ENCODE measurements at places on chromosomes 6 and 20. TPM values are rescaled to one million over a fixed set of nuclear protein-coding genes. Genes with fewer than 3 reads are reported as not detected.
A peak's percentile ranks its signal among the peaks of the same experiment; 100 is the strongest.

The AKAP7 gene
- 3.0 TPM for total RNA-seq

- no peak for DNase-seq
These were observed 551.0 kb downstream of the HAO1 start for GRCh38 chr20:7389216-7389615.

The CCN2 gene
- 0.54 TPM for total RNA-seq

- no peak for DNase-seq
These were observed 179.4 kb downstream of the RPS12 start for GRCh38 chr6:132993738-132994137.

The C4A gene
- 5.9 TPM for total RNA-seq

The BTNL2 gene
- total RNA-seq, result not detected

The TMEM151B gene
- total RNA-seq, result under 0.01 TPM

GRCh38 chr6:54204921-54205591 lies 93.8 kb downstream of the MLIP start:
- DNase-seq, result no peak

GRCh38 chr6:12602342-12602741 lies 114.2 kb upstream of the PHACTR1 start:
- DNase-seq, result no peak

DNA sequence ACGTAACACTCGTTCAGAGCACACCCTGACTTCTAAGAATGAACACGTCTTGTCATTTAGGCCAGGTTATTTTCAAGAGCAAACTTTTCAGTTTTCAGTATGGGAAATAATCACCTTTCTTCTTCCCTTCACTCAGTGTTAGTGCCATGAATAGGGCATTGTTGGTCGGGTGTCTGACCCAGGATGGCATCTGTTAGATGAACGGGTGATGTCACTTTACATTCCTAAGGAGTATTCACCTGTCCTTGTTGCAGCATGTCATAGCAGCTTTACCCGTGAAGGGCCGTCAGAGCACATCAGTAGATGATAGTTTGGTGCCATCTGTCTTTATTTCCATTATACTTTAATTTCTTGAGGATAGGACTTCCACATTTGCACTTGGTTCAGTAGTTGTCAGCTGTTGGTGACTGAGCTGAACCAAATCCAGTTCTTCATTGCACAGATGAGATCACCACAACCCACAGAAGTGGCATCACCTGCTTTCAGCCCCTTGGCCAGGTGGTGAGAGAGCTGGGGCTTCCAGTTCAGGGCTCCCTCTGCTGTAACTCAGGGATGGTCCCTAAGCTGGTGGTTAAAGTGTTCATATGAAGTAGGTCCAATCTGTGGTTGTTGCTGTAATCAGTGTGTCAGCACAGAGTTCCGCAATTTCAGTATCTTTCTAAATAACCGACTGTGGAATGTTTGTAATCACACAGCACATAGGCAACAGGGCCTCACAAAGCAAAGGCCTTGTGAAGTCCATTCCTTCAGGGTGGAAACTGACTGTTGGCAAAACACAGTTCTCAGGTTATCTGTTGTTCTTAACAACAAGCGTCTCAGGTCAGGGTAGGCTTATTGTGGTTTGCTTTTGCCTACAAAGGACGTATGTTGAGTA lies 68.2 kb downstream of the FAM120B start:
- DNase-seq, result no peak

DNA sequence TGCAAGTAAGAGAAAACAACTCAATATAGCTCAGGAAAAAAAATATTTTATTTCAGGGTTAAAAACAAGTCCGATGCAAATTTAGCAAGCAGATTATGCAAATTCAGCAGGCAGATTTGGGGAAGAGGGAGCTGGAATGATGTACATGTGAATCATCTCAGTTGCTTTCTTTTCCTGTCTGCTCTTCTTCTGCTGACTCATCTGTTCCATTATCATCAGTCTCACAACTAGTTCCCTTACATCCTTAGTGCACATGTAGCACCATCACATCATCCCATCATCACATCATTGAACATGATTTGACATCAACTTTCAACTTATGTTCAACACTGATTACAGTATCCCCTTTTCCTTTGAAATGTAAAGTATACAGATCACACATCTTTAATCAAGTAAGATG lies 11.5 kb upstream of the DEFB113 start:
- no peak for DNase-seq

The C6orf52 gene
- not detected for total RNA-seq

- DNase-seq, result no peak
These were observed 205.6 kb upstream of the RIN2 start for GRCh38 chr20:19552221-19553180.

DNA sequence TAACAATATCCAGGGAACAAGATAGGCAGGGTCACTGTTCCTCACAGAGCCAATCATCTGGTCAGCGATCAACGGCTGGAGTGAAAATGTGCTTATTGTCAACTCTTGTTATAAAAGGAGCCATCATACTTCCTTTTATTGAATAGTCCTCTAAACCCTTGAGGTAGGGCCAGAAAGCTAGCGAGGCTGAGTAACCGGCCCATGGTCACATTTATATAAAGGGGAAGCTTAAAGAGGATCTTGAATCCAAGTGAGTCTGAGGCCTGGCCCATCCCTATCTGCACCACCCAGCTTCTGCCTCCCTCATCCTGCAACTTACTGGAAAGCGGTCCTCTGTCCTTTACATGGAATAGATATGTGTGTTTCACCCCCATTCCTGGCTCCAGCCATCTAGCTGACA lies 9.5 kb downstream of the PHACTR3 start:
- DNase-seq, result no peak

- no peak for DNase-seq
These were observed 1.4 kb upstream of the EPM2A start for GRCh38 chr6:145736661-145737144.

The CDH26 gene
- total RNA-seq, result 8.1 TPM

GRCh38 chr20:19907326-19908056 lies 109.7 kb upstream of the NAA20 start:
- DNase-seq, result no peak

- peak; percentile 46 for DNase-seq
These were observed 642 bp downstream of the GZF1 start for GRCh38 chr20:23362392-23363256.

The TNF gene
- total RNA-seq, result 0.27 TPM

GRCh38 chr6:25329982-25330381 lies 50.8 kb downstream of the CARMIL1 start:
- no peak for DNase-seq

GRCh38 chr6:125094563-125094962 lies 59.0 kb upstream of the TPD52L1 start:
- no peak for DNase-seq

- DNase-seq, result peak; percentile 40
These were observed 61.5 kb downstream of the GPX5 start for GRCh38 chr6:28586962-28587745.

The MOG gene
- total RNA-seq, result not detected

DNA sequence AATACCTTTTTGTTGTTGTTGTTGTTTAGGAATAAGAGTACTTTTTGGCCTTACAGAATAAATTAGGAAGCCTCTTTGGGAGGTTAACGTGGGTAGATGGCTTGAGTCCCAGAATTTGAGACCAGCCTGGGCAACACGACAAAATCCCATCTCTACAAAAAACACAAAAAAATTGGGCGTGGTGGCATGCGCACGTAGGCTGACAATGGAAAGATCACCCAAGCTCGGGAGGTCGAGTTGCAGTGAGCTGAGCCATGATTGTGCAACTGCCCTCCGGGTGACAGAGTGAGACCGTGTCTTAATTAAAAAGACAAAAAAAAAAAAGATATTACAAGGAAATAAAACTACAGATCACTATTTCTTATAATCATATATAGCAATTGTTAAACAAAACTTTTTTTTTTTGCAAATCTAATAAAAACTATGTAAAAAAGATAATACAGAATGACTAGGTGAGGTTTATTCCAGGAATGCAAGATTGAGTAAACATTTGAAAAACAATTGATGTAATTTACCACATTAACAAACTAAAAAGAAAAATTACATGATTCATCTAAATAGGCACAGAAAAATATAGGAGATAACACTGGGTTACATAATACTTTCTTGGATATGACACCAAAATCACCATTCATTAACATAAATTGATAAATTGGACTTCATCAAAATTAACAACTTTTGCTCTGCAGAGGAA lies 43.6 kb upstream of the ASCC3 start:
- DNase-seq, result no peak

- no peak for DNase-seq
These were observed 95.2 kb downstream of the PLCB1 start for GRCh38 chr20:8227293-8227692.

DNA sequence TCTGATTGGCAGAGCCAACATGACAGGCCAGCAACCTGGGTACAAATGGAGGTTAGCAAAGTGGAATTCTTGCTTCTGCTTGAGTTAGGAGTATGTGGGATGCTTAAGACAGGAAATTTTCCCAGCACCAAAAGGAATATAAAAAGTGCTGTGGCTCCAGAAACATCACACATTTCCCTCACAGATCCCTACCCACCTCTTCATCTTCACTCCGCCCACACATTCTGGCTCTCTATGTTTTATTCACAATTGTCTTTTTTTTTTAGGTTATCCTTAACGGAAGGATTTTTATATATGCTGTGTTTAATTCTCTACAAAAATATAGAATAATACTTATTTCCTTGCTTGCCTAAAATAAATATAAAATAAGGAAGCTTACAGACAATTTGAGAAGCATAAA lies 563.3 kb upstream of the HS3ST5 start:
- DNase-seq, result no peak

DNA sequence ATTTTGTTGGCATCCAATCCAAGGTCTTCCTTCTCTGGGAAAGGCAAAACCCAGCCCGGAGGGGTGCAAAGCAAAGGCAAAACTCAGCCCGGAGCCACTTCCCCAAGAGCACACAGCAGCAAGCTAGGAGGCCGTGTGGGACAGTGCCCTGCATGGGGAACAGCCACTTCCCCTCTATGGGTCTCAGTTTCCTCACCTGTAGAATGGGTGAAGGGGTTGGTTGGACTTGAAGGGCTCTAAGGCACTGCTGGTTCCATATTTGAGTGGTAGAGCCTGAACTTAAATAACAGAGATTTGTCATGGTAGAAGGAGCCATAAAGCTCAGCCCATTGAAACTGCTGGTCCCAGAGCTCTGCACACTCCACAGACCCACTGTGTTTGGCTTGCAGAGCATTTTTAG lies 51.3 kb upstream of the CCDC167 start:
- DNase-seq, result no peak

The PNPLA1 gene
- 0.27 TPM for total RNA-seq

The UBD gene
- total RNA-seq, result not detected

GRCh38 chr6:143090314-143091044 lies 29.8 kb downstream of the AIG1 start:
- DNase-seq, result no peak

GRCh38 chr6:146886587-146887446 lies 288.0 kb downstream of the ADGB start:
- DNase-seq, result no peak

GRCh38 chr6:136051140-136051775 lies 198.9 kb downstream of the MTFR2 start:
- DNase-seq, result no peak

GRCh38 chr6:138037009-138037504 lies 70.2 kb downstream of the PERP start:
- DNase-seq, result no peak

The SYCP2L gene
- total RNA-seq, result under 0.01 TPM

The HMGN4 gene
- 31.8 TPM for total RNA-seq

The MATN4 gene
- under 0.01 TPM for total RNA-seq

- no peak for DNase-seq
These were observed 28.3 kb downstream of the GLP1R start for GRCh38 chr6:39076623-39077535.

DNA sequence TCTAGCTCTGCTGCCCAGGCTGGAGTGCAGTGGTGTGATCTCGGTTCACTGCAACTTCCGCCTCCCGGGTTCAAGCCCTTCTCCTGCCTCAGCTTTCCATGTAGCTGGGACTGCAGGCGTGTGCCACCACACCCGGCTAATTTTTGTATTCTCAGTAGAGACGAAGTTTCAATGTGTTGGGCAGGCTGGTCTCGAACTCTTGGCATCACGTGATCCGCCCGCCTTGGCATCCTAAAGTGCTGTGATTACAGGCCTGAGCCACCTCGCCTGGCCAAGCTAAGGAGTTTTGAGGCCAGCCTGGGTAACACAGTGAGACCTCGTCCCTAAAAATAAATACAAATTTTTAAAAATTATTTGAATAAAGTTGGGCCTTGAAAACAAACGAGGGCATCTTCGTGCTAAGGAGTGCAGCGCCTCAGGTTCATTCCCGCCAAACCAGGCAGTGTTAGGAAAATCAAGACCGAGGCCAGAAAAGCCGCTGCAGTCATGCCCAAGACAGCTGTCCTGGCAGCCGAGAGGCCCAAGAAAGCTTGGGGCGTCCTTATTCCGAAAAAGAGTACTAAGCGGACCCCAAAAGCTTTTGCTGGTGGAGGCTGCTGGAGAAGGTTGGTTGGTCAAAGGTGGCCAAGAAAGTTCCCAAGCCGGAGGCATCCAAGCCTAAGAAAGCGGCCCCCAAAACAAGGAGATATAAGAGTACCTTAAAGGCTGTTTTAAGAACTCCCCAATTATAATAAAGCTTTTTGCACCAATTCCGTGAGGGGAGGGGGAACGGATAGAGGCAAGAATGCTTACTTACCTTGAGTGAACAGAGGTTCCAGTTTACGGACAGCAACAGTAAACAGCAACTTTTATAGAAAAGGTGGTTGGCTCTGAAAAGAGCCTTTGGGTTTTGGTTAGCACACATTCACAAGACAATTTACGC lies 109.0 kb downstream of the HFE start:
- no peak for DNase-seq

DNA sequence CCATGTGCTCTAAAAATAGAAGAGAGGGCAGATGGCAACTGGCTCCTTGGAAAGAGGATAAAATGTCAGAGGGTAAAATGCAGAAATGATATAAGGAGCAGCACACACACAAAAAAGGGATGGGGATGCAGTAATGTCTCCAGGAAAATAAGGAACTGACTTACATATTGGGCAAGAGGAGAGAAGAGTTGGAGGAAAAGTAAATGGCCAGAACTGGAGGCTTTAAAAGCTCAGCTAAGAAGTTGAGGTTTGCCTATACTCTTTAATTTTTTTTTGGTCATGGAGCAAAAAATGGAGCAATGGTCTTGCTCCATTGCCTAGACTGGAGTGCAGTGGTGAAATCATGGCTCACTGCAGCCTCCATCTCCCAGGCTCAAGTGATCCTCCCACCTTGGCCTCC lies 93.7 kb downstream of the SULF2 start:
- DNase-seq, result peak; percentile 48

- DNase-seq, result no peak
These were observed 23.8 kb downstream of the UST start for GRCh38 chr6:148770408-148771211.

DNA sequence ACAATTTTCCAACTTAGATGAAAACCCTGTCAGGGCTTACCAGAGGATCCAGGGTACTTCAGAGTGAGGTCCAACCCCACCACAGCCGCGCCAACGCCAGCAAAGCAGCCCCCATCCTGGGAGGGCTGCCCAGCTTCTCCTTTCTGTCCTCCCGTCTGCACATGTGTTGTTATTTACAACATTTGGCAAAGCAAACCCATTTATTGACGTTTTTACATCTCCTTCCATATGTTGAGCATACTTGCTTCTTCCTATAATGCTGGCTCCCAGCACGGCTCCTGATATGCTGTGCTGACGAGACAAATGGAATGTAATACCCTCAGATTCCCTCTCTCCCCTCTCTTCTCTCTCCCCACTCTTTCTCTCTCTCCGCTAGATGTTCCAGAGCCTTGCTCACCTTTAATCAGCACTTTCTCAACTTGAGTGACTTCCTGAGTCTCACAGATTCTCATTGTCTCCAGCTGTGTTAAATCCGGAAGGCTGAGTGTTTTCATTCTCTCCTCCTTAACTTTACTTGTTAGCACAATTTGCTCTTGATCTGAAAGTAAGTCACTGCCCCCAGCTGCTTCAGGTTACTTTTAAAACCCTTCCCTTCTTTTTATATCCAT lies 22.7 kb downstream of the RCAN2 start:
- no peak for DNase-seq

The AGPAT1 gene
- 41.7 TPM for total RNA-seq
